Right forelimb (tissue), 1 donor: ENCODE measurements at places on chromosomes 7 and 10.
A peak's percentile ranks its signal among the peaks of the same experiment; 100 is the strongest.

GRCh38 chr10:32315424-32315823 is 31.5 kb downstream of the EPC1 start:
- no peak for DNase-seq

DNA sequence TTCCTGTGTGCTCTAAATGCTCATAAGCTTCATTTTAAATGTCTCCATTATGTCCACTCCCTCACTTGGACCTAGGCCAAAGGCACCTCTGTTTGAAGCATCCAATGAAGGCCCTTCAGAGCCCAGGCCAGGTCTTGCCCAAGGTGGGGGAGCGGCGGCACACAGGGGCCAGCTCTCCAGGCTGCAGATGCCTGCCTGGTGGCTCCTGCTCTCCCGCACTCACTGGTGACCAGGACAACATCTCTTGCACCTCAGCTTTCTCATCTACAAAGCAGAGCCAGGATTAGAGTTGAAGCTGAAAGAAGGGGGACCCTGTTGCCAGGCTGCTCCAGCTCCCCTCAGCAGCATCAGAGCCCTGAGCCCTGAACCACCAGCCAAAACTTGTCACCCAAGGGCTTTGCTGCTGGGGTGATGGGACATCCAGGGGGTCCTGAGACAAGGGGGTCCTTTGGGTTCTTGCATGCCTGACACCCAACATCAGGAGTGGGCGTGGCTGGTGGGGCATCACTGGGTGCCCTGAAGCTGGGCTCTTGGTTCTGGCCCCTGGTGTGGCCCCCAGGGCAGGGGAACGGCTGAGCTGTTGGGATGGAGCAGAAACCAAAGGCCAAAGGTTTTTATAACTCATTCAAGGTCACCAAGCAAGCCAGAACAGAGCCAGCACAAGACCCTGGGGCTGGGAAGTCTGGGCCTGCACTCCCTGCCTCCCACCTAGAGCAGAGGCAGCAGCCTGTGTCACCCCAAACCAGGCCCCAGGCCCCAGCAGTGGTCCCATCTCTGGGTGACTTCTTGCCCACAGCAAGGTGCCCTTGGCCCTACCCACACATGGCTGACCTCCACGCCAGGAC is 1.2 kb downstream of the NACAD start:
- DNase-seq: no peak

GRCh38 chr7:159097661-159098423 is 46.8 kb downstream of the VIPR2 start:
- DNase-seq: no peak

- no peak for DNase-seq
These were observed 199.3 kb downstream of the PLXNA4 start for GRCh38 chr7:132377015-132377414.

GRCh38 chr10:88731296-88731695 is 25.2 kb downstream of the LIPK start:
- no peak for DNase-seq

GRCh38 chr10:118459642-118460193 is 117.6 kb upstream of the FAM204A start:
- peak; percentile 72 for DNase-seq

DNA sequence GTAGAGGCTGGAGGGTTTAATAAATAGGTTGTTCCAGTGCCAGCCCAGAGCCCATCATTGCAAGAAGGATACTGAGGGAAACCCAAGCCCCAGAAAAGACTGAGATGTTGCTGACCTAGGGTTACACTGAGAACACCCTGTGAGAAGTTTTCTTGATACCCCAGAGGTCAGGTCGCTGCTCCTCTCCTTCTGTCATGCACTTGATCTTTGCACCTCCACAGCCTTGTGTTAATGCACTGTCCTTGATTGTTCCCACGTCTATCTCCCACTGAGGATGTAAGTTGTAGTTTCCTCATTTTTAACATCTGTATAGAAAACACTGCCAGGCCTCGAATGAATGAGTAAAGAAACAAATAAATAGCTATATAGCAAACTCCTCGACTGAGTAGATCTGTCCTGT is 195.3 kb upstream of the AHR start:
- DNase-seq: no peak

- DNase-seq: no peak
These were observed 108.0 kb downstream of the CREB5 start for GRCh38 chr7:28520074-28521015.

GRCh38 chr7:26100406-26101339 is 51.3 kb upstream of the NFE2L3 start:
- no peak for DNase-seq

GRCh38 chr10:131859341-131860020 is 41.3 kb upstream of the PPP2R2D start:
- no peak for DNase-seq

DNA sequence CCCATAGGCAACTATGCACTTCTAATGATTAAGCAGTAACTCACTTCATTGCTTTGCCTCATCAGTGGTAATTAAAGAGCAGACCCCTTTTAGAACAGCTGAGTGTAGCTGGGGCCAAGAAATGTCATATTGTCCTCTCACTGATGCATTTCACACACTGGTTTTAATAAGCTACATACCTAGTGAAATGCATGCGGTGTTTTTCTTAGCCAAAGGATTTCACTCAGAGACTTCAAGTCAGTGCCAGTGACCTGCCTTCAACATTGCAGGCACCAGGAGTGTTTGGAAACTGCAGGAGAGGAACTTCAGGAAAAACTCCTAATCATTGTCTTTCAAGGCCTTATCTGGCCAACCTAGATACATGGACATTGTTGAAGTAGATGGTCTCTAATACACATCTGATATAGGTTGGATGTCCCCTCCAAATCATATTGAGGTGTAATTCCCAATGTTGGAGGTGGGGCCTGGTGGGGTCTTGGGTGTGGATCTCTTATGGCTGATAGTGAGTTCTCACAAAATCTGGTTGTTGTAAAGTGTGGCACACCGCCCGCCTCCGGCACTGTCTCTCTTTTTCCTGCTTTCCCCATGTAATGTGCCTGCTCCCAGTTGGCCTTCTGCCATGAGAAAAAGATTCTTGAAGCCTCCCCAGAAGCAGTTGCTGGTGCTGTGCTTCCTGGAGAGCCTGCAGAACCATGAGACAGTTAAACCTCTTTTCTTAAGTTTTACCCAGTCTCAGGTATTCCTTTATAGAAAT is 252.7 kb upstream of the PLXDC2 start:
- DNase-seq: no peak

DNA sequence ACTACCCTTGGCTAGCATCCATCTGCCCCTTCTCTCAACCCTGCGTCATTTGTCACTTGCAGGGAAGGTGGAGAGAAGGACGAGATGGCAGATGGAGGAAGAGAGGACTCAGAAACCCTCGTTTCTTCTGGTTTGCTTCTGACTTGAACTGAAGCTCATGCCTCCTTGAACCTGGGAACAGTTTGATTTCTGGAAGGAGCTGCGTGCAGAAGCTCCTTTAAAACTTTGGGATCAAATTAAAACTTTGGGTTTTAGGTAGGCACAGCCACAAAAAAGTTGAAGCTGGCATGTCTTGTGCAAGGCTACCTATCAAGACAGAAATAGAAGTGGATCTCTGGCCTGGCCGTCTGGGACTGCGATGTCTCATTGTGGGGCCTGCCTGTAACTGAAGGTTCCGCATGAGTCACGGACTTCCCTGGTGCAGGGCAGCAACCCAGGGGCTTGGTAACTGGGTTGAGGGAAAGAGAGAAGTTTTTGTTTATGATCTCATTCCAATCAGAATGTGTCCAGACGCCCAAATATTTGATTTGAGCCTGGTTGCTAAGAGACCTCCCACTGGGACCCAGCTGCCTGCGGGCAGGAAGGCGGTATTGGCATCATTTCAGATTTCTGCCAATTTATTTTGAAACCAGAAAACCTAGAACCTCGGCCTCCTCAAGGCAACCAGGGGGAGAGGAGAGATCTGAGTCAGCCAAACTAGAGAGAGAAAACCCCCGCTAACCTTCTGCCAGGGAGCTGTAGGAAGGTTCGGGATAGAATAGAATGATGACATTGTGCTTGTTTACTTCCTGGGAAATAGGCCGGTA is 15.8 kb upstream of the CAMK1D start:
- DNase-seq: peak; percentile 64

DNA sequence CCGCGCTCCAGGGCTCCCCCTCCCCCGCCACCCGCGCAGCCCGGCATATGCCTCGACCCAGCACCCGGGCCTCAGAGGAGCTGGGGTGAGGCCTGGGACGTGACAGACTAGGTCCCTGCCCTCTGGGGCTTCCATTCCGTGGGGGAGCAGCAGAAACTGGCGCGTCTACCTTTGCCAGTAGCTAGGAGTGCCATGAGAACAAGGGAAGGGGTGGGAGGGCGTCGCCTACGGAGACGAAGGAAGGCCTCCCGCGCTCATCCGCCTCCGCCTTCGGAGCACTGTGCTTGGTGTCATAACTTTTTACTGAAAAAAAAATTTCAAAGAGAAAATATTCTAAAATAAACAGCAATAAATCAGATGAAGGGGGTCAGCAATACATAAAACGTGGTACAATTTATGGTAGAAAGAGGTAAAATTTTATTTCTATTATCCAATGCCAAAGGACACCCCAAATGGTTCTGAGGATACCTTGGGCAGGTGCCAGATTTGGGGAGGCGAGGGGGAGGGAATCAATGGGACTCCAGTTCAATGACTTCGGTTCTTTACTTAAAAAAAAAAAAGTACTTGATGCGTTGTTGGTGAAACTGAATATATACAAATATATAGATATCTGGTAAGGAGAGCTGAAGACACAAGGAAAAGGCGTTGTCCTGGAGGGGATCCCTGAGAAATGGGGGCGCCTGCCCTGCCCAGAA is 35.1 kb upstream of the GRID1 start:
- no peak for DNase-seq

DNA sequence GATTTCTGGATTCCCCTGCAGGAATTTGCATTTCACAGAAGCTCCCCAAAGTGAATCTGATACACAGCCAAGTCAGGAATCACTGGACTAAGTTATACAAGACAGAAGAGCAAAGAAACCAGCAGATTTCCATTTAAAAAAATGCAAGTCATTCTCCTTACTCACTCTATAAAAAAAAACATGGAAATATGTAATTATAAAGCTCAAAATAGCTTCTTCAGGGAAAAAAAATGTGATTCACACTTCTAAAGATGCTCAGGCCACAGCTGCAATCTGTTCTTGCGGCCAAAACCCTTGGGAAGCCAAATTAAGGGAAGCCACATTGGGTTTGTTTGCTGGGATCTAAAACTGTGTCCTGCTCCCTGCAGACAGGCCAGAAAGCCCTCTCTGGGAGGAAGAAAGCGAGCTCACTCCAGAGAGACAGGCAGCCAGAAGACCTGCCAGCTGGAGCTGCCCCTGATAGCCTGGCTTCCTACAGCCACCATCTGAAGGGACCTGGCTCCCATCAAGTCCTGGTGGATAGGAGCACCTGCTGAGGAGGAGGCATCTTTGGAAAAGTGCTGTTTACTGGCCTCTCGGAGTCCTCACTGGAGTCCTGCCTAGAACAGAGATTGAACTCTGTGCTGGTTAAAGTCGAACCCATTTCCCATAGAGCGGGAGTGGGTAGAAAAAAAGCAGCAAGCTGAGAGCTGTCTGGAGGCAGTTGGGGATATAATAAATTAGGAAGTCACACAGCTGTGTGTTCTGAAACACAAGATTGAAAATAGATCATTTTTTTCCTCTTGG is 359.2 kb upstream of the AOAH start:
- peak; percentile 62 for DNase-seq

DNA sequence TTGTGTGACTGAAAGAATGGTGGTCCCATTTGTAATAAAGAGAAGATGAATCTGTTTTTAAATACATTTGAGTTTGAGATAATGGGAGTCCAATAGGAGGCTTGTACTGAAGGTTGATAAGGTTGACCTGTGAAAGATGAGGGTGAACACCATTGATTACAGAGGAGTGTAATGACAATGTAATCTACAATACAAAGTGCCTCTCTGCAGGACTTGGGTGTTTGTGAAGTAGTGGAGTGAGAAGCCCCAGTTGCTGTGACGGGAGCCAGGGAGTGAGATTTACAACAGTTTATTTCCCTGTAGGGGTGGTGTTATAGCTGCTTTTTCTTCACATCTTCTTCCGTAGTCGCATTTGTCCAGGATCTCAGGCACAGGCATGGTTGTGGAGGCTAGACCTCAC is 189.9 kb downstream of the EXOC4 start:
- no peak for DNase-seq

GRCh38 chr10:96299383-96299782 is 4.9 kb upstream of the DNTT start:
- DNase-seq: no peak
